Cardiac septum (tissue), 1 donor: ENCODE measurements at places on chromosomes 5 and 9. TPM values are rescaled to one million over a fixed set of nuclear protein-coding genes. Genes with fewer than 3 reads are reported as not detected.

DNA sequence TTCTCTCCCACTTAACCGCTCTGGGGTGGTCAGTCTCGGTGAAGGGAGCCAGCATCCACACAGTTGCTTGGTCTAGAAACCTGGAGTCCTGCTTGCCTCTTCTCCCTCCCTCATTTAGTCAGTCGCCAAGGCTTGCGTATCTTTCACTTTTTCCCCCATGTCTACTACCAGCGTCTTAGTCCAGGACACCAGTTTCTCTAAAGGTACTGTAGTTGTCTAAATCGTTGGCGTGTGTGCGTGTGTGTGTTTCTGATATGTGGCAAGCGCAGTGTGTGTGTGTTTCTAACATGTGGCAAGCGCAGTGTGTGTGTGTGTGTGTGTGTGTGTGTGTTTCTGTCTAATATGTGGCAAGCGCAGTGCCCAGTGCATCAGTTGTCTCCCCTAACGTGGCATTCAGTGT lies 641 bp downstream of the ATP6V1G1 start:
- DNase-seq: no peak

- no peak for DNase-seq
Measured at GRCh38 chr9:126617823-126618165, 4.1 kb downstream of the LMX1B start.

DNA sequence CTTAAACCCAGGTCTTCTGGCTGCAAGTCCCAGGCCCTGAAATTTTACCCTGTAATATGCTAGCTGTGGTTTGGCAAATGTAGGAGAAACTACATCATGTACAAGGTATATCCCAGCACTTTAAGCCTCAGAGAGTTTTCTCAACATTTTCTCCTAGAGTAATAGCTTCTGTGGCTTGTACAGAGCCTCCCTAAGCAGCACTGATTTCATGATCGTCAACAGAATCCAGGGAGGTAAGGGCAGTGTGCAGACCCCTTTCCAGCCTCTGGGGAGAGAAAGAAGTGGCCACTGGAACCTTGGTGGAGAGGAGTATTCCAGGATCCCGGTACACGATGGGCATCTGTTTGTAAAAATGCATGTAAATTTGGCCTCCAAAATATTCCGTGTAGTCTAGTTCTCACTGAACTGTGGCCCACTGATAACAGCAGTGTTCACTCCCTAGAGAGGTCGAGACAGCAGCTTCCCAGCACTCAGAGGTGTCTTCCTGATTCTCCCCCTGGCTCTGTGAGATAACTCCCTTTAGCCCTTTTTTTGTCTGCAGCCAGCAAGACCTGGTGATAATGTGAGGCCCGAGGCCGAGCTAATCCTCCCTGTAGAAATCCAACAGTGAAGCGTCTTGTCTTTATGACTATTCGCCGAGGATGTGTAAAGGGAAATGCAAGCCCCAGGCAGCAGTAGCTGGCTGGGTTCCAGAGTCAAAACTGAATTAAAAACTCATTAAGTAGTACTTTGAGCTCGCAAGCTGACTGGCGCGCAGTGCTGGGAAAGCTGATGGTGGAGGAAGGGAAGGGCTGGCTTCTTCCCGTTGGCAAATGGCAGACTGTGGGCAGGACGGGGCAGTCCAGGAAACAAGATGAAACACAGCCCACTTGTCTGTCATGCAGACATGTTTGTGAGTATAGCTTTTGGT lies 59.0 kb downstream of the MAP1B start:
- no peak for DNase-seq

DNA sequence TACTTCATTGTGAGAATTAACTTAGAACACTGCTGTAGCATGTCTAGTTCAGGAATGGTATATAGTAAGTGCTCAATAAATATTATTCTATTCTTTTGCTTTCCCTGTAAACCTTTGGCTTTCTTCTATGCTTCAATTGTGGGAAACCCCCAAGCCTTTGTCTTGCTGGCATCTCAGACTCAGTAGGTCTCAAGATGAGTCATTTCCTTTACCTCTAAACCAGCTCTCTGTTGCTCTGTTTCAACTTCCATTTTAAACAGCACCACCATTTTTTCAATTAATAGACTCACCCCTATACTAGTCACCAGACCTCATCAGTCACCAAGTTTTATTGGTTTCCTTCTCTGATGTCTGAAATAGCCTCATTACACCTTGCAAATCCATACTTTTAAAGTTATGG lies 43.5 kb downstream of the DMAC1 start:
- no peak for DNase-seq

DNA sequence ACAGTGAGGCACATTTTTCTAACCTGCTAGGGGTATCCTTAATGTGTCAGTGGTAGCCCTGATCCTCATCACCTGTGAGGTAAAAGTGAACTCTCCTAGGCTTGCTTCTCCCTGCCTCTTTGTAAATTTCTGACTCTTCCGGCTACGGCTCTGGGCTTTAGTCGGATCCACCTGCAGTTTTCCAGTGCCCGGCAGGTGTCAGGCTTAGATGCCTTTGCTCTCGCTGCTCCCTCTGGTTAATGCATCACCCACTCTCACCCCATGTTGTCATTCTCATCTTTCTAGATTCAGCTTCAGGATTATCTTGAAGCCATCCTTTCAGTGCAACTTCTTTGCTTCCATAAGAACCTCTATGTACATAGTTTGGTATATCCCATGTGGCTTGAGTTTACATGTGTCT lies 3.6 kb downstream of the CEP78 start:
- DNase-seq: no peak

- no peak for DNase-seq
Measured at GRCh38 chr5:142506756-142507155, 179.1 kb downstream of the FGF1 start.

TYRP1 gene
- 102 TPM for total RNA-seq

RECK gene
- total RNA-seq: 5.8 TPM

- no peak for DNase-seq
Measured at GRCh38 chr9:6876195-6876894, 118.6 kb downstream of the KDM4C start.

SEMA6A gene
- total RNA-seq: 4.5 TPM
